ENCODE measurements at places on chromosomes 11 and 22.

- DNase-seq: no peak
Measured at GRCh38 chr11:63831326-63831725, 7.6 kb upstream of the MARK2 start.

DNA sequence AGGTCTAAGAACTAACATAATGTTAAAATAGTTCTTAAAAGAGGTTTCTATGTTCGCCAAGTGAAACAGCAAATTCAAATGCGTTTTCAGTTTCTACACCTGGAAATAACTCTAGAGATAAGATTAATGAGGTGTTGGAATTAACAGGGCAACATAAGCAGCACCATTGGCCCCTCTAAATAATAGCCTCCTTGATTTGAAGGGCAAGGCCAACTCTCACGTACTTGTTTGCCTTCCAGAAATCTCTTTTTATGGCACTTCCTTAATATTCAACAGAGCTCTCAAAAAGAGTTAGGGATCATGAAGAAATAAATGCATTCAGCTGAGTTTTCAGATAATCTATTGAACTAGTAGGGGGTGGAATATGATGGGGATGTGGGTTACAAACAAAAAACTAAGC lies 80.9 kb downstream of the AASDHPPT start:
- DNase-seq: no peak

- DNase-seq: peak; percentile 63
Measured at GRCh38 chr11:10930224-10930971, 72.5 kb upstream of the ZBED5 start.

- no peak for DNase-seq
Measured at GRCh38 chr11:121589946-121590537, 137.3 kb upstream of the SORL1-AS1 start.

DNA sequence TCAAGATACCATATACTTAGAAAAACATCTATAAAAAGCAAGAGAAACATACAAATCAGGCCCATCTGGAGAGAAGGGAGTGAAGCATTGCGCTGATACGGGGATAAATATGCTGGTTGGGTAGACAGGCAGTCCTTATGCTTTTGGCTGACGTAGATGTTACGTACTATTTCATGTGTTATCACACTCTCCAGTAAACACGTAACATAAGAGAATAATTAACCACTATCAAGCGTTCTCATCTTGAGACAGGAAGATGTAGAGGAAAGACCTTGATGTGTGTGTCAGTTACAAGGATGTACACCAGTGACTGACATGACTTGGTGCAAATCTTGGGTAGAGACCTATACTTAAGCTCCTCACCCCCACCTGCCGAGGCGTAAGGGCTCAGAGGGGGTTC lies 86.7 kb upstream of the PRODH start:
- no peak for DNase-seq

GRCh38 chr11:123778511-123778910 lies 24.2 kb upstream of the OR6X1 start:
- no peak for DNase-seq
